ENCODE measurements at places on chromosomes 3 and 15.

GRCh38 chr3:35616346-35616745 is 23.0 kb upstream of the ARPP21 start:
- H3K27ac ChIP-seq, result no peak overlapping the region
- no peak overlapping the region for H3K4me3 ChIP-seq

DNA sequence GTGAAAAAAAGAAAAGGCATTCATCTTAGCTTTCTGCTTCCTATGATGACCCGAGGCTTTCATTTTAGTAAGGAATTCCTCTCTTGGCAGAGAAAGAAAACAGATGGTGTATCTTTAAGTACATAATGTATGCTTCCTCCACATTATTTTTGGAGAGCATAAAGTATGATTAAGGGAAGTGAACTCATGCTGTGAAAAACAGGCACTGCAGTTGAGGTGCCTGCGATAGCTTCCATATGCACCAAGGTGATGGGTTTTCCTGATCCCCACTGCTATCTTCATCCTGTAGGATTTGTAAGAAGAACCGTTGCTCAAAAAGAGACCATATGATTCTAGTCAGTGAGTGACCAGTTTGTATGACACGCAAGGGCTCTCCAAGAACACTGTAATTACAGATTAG is 411.5 kb upstream of the MCTP2 start:
- DNase-seq, result no peak
- H3K27ac ChIP-seq, result no peak overlapping the region
- H3K4me3 ChIP-seq, result no peak overlapping the region
- H3K36me3 ChIP-seq, result no peaks in the 10 kb centered on the region
- no peaks in the 10 kb centered on the region for H3K27me3 ChIP-seq

- peak overlapping the region; percentile 54 for H3K4me3 ChIP-seq
- H3K4me1 ChIP-seq, result peaks cover 24% of the 10 kb centered on the region
- DNase-seq, result peak; percentile 90
Measured at GRCh38 chr15:98548139-98548971, 100.0 kb upstream of the IGF1R start.

- peak; percentile 40 for DNase-seq
- no peaks in the 10 kb centered on the region for H3K36me3 ChIP-seq
- H3K4me1 ChIP-seq, result no peaks in the 10 kb centered on the region
- no peaks in the 10 kb centered on the region for H3K27me3 ChIP-seq
- no peak overlapping the region for H3K27ac ChIP-seq
- H3K4me3 ChIP-seq, result no peak overlapping the region
Measured at GRCh38 chr15:33955945-33956344, 12.4 kb upstream of the CHRM5 start.

DNA sequence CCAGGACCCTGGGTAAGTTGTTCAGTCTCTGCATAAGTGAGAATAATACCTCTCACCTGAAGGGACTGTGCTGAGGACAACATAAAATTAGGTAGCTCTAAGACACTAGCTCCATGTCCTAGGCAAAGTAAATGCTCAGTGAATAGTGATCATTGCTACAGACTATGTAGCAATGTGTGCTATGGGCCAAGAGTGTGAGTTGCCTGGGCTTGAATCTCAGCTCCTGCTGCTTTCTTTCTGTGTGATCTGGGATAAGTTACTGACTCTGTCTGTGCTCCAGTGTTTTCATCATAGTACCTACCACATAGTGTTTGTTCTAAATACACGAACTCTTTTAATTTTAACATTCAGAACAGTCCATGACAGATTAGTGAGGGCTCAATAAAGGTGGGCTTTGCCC is 81.1 kb upstream of the MFGE8 start:
- no peaks in the 10 kb centered on the region for H3K36me3 ChIP-seq
- no peak for DNase-seq
- no peaks in the 10 kb centered on the region for H3K27me3 ChIP-seq

- DNase-seq, result peak; percentile 61
- H3K4me3 ChIP-seq, result peak within 1 kb of the TSS; percentile 74
- peaks cover 56% of the 10 kb centered on the region for H3K27me3 ChIP-seq
- no peaks in the 10 kb centered on the region for H3K36me3 ChIP-seq
Measured at GRCh38 chr15:74725225-74725774, at the start of gene CYP1A1. Gene CYP1A1 (minus strand): TSS chr15:74725528. CDS start chr15:74723097, 2,431 bp downstream.

DNA sequence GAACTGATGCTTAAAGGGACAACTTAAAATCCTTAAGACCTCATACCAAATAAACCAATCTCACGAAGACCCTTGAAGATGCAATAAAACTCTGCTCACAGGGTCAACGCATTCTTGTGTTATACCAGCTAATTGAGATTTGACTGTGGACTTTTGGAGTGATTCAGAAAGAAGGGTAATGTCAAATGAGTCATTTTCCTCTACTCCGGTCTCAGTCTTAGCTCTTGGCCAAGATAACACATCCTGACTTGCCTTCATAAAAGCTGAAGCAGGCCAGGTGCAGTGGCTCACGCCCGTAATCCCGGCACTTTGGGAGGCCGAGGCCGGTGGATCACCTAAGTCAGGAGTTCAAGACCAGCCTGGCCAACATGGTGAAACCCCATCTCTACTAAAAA is 3.8 kb downstream of the PKM start:
- peak overlapping the region; percentile 10 for H3K4me3 ChIP-seq
- H3K4me1 ChIP-seq, result peaks cover 72% of the 10 kb centered on the region
- peak overlapping the region; percentile 68 for H3K27ac ChIP-seq
- peak; percentile 44 for DNase-seq
- no peaks in the 10 kb centered on the region for H3K27me3 ChIP-seq

DNA sequence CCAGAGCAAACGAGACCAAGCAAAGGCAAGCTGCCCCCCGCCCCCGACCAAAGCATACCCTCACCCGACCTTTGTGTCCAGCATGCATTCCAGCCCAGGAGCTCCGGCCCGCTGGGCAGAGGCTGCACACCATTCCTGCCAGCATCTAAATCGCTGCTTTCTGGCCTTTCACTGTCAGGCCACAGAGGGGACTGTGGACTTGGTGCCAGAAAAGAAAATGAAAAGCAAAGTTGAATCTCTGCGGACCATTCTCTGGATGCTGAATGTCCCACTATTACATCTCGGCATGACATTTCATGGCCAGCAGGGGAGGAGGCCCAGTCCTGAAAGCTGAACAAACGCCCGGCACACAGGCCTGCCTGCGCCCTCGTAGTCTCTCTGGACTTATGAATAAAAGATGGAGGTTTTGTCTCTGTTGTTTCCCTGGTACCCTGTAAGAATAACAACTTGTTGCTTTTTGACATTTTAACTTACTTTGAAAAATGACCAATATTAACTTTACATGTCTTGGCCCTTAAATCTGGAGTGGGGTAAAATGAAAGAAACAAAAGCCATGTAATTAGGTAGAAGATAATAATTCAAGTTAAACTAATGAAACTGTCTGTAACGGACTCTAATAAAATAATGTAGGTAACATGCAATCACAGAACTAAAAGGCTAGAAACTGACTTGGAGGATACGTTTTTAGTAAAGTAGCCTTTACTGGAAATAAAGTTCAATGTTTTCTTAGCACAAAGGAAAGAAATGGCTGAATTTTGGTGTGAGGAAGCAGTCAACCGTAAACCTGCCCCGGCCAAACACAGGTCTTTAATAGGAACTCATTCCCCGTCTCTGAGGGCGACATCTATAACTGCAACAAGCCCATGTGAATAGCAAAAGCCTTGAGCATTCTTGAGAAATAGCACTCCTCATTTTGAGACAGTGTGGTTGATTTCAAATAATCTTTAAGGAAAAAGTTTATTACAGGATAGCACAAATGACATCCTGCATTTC is 12.7 kb downstream of the IL17RD start:
- peak overlapping the region; percentile 1 for H3K27ac ChIP-seq
- no peak for DNase-seq
- H3K4me1 ChIP-seq, result peaks cover 15% of the 10 kb centered on the region

GRCh38 chr15:59918994-59919951 is 84.8 kb upstream of the FOXB1 start:
- peaks cover 9% of the 10 kb centered on the region for H3K27me3 ChIP-seq
- H3K4me1 ChIP-seq, result no peaks in the 10 kb centered on the region
- no peak for DNase-seq
- no peaks in the 10 kb centered on the region for H3K36me3 ChIP-seq
- no peak overlapping the region for H3K4me3 ChIP-seq

DNA sequence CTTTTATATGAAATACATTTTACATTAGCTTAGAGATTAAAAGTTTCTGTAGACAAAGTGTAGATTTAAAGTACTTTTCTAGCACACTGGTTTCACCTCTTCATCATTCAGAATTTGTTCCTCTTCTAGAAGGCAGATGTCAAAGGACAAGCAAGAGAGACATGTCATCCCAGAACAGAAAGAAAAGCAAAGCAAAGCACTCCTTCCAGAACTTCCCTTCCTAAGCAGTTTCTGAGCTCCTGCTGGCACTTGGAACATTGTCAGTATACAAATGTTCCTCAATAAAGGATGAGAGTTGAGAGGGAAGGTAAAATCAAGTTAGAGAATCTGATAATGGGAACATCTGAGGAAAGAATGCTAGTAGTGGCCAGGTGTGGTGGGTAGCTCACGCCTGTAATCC is 26.2 kb downstream of the TMOD3 start:
- peaks cover 43% of the 10 kb centered on the region for H3K4me1 ChIP-seq
- no peak overlapping the region for H3K27ac ChIP-seq
- H3K36me3 ChIP-seq, result no peaks in the 10 kb centered on the region
- no peak for DNase-seq

DNA sequence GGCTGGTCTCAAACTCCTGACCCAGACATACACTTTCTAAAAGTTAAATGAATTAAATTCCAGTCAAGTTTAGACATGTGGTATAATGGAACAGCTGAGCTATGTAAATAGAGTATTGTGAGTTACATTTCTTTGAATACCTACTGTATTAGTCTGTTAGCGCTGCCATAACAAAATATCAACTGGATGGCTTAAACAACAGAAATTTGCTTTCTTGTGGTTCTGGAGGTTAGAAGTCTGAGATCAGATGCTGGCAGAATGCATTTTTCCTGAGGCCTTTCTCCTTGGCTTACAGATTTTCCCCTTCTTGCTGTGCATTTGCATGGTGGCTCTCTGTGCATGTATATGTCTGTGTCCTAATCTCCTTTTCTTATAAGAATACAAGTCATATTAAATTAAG is 101.5 kb upstream of the TGFBR2 start:
- H3K27me3 ChIP-seq, result no peaks in the 10 kb centered on the region
- H3K4me3 ChIP-seq, result no peak overlapping the region
- H3K27ac ChIP-seq, result no peak overlapping the region
- DNase-seq, result no peak
- H3K4me1 ChIP-seq, result no peaks in the 10 kb centered on the region

DNA sequence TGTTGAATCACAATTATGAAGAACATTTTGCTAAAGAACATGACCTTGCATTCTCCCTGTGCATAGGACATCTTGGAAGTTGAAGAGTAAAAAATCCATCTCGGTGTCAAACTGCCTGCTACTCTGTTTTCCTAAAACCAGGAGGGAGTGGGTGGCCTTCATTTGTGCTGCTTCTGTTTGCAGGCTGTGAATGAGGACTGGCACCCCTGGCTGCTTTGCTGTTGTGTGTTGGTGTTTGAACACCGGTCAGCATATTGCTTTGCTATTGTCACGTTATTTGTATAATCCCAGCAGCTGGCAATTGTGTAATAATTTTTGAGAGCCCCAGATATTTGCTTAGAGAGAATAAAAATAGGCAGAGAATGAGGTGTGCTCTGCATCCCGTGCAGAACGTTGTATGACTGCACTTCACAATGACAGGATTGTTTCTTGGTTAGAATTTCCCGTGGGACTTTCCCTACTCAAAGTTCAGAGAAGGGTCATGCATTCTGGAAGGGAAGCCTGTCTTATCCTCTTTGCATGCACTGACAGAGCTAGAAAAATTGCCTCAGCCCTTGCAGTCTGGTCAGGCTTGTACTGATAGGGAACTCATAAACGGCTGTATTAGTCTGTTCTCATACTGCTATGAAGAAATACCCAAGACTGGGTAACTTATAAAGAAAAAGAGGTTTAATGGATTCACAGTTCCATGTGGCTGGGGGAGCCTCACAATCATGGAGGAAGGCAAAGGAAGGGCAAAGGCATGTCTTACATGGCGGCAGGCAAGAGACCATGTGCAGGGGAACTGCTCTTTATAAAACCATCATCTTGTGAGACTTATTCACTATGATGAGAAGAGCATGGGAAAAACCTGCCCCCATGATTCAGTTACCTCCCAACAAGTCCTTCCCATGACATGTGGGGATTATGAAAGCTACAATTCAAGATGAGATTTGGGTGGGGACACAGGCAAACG is 16.3 kb downstream of the SV2B start:
- peaks cover 68% of the 10 kb centered on the region for H3K27me3 ChIP-seq
- H3K4me1 ChIP-seq, result peaks cover 6% of the 10 kb centered on the region
- H3K27ac ChIP-seq, result no peak overlapping the region
- DNase-seq, result no peak

DNA sequence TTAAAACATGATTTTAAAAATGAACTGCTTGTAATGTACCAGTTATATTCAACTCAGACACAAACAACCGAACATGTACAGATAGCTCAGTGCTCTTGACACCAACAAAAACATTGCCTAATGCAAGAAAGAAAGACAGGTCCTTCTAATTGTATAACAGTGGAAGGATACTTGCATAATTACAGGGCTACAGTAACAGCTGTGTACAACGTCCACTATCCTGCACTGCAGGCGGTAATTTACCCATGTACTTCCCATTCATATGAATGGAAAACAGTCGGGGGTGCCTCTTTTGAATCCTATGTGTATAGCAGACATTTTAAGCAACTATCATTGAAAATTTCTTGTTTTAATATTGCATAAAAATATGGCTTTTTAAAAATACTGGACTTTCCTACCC is 41.1 kb upstream of the PLSCR5 start:
- no peak for DNase-seq
- H3K27ac ChIP-seq, result no peak overlapping the region
- H3K36me3 ChIP-seq, result no peaks in the 10 kb centered on the region
- H3K4me3 ChIP-seq, result no peak overlapping the region

DNA sequence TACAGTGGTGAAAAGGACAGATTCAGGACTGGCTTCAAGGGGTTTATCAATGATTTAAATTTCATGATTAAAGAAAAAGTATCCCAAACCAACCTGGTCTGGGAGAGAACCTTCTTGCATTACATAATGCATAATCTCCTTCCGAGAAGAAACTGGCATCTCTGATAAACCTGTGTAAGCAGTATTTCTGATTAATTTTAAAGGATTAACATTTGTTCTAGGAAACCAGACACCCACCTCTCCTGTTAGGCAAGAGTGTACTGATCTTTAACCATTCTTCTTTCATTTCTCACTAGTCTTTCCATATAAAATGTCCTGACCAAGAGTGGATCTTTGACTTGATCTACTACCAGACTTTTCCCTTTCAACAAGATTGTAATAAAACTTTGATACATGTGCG is 22.8 kb upstream of the PPP4R2 start:
- no peak overlapping the region for H3K27ac ChIP-seq
- no peaks in the 10 kb centered on the region for H3K36me3 ChIP-seq
- no peak for DNase-seq
- H3K4me1 ChIP-seq, result peaks cover 7% of the 10 kb centered on the region
- no peak overlapping the region for H3K4me3 ChIP-seq

DNA sequence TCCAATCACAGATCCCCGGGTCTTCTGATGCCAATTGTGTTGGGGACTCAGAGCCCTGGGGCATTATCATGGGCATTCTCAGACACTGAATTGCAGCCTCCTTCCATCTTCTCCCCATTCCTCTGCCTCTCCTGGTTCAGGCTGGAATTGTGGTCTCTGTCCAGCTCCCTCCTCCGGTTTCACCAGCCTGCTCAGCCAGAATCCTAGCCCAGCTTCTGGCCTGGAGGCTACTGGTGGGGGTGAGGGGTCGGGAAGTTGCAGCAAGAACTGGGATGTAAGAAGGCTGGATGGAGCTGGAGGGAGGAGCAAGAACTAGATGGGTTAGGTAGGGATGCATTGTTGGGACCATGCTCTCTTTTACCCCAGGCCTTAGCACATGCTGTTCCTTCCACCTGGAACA is 53.5 kb downstream of the TLE3 start:
- H3K27ac ChIP-seq, result no peak overlapping the region
- no peak for DNase-seq
- no peaks in the 10 kb centered on the region for H3K27me3 ChIP-seq
- H3K4me1 ChIP-seq, result no peaks in the 10 kb centered on the region
